ENCODE measurements at places on chromosomes 1 and 21. TPM values are rescaled to one million over a fixed set of nuclear protein-coding genes. Genes with fewer than 3 reads are reported as not detected.
A peak's percentile ranks its signal among the peaks of the same experiment; 100 is the strongest.

Gene LCE3D
- total RNA-seq = not detected

Gene ALG6
- 41.7 TPM for total RNA-seq

Gene TNFRSF14
- not detected for total RNA-seq

Gene ADAM30
- total RNA-seq = not detected

- no peak for DNase-seq
- no peaks in the 10 kb centered on the region for H3K27me3 ChIP-seq
- H3K4me3 ChIP-seq = no peak overlapping the region
- no peak overlapping the region for H3K27ac ChIP-seq
- H3K36me3 ChIP-seq = no peaks in the 10 kb centered on the region
Measured at GRCh38 chr1:4328402-4329071, 325.9 kb upstream of the AJAP1 start.

DNA sequence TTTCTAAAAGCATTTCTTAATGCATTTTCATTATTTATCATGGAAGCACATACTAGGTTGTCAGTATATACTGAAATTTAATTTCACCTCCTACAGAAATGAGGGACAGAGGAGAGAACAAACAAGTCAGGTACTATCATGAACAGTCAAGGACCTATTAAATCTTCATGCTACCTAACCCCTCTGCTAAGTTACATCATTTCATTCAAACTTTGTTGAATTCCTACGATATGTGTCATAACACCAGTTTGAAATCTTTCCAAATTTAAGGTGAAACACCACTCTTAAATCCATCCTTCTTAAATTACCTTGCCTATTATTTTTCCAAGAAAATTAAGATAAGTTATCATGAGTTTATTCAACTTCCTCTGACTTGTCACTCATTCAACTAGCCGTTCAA lies 78.9 kb downstream of the DENND1B start:
- no peaks in the 10 kb centered on the region for H3K36me3 ChIP-seq
- H3K27ac ChIP-seq = no peak overlapping the region
- H3K27me3 ChIP-seq = no peaks in the 10 kb centered on the region
- no peak for DNase-seq
- H3K4me3 ChIP-seq = no peak overlapping the region

GRCh38 chr1:157288006-157288405 lies 149.8 kb upstream of the ETV3 start:
- no peak for DNase-seq
- H3K36me3 ChIP-seq = no peaks in the 10 kb centered on the region
- H3K4me3 ChIP-seq = no peak overlapping the region
- no peaks in the 10 kb centered on the region for H3K27me3 ChIP-seq
- no peak overlapping the region for H3K27ac ChIP-seq
- no peaks in the 10 kb centered on the region for H3K4me1 ChIP-seq

GRCh38 chr1:152325111-152325510 lies at the start of gene FLG:
Gene FLG (minus strand): TSS chr1:152325239. CDS start chr1:152315456, 9,783 bp downstream.
- no peaks in the 10 kb centered on the region for H3K36me3 ChIP-seq
- no peaks in the 10 kb centered on the region for H3K4me1 ChIP-seq
- no peak within 1 kb of the TSS for H3K27ac ChIP-seq
- no peaks in the 10 kb centered on the region for H3K27me3 ChIP-seq
- no peak within 1 kb of the TSS for H3K4me3 ChIP-seq
- DNase-seq = no peak

GRCh38 chr1:156502894-156503697 lies 2.5 kb upstream of the MEF2D start:
- H3K4me1 ChIP-seq = peaks cover 25% of the 10 kb centered on the region
- no peak for DNase-seq
- no peaks in the 10 kb centered on the region for H3K27me3 ChIP-seq
- no peaks in the 10 kb centered on the region for H3K36me3 ChIP-seq
- no peak overlapping the region for H3K4me3 ChIP-seq

DNA sequence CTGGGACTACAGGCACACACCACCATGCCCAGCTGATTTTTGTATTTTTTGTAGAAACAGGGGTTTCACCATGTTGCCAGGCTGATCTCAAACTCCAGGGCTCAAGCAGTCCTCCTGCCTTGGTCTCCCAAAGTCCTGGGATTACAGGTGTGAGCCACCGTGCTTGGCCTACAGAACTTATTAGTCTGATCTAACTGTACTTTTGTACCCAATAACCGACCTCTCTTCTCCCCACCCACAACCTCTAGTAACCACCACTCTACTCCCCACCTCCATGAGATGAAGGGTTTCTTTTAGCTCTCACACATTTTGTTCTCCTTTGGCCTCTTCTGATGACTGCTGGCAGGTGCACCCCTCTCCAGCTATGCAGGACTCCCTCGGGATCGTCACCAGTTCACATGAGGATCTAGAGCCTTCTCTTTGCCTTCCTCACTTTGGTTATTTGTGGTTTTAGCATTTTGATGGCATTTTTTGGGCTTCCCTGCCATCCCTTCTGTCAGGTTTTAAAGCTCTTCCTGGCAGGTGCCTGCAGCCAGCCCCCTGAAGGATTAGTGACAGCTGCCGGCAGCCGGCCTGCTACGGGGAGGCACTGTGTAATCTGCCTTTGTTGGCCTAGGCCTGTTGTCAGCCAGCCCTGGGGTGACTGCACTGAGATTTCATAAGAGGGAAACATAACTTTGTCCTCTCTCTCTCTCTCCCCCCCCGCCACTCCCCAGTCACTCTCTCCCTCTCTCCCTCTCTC lies 99.8 kb upstream of the ATP1A1 start:
- peaks cover 19% of the 10 kb centered on the region for H3K4me1 ChIP-seq
- no peak overlapping the region for H3K27ac ChIP-seq
- H3K36me3 ChIP-seq = no peaks in the 10 kb centered on the region
- H3K4me3 ChIP-seq = no peak overlapping the region

DNA sequence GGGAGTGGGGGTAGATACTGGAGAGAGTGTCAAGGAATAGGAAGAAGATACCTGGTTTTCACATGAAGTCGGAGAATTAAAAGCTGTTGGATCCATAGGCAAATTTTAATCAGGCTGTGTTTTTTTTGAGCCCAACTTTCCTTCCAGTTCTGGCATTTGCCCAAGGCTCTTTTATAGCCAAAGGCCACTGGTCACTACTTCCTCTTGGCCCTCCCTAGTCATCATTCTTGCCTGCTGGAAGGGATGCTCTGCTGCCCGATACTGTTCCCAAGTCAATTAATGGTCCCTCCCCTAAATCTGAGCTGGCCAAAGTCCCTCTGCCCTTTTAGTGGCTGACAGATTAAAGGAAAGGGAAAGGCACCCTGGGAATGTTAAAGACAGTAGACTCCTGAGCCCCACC lies 102.8 kb upstream of the ZNF648 start:
- no peak overlapping the region for H3K27ac ChIP-seq
- H3K27me3 ChIP-seq = no peaks in the 10 kb centered on the region

Gene COL24A1
- not detected for total RNA-seq

DNA sequence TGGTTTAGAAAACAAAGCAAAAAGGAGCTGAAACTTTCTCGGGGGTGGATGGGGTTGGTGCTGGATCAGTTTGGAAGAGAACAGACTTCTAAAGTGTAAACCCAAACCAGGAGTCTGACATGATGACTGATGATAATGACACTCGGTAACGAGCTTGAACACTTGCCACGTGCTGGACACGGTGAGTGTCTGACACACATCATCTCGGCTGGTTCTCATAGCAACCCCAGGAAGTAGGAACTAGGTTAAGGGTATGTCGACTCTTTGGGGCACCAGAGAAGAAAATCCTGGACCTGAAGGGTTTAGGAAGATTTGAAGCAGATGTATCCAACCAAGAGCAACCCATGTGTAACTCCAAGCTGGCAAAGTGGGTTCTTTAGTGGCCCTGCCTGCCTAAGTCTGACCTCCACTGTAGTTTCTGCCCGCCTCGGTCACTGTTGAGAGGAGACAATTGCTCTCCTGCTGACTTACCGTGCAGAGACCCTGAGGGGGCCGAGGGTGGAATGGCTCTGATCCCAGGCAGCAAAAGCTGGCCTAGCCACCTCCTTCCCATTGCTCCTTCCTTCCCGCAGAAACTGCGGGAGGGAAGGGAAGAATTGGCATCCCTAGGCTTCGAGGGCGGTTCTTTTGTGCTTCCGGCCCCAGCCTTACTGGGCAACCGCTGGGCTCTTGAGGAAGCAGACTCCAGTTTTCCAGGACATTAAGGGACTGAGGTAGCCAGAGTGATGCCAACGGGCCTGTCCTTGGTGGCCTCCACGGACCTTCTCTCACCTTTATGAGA lies 156.0 kb downstream of the TOMM20 start:
- peaks cover 46% of the 10 kb centered on the region for H3K4me1 ChIP-seq
- no peak overlapping the region for H3K27ac ChIP-seq
- no peaks in the 10 kb centered on the region for H3K27me3 ChIP-seq
- no peaks in the 10 kb centered on the region for H3K36me3 ChIP-seq

GRCh38 chr1:204868340-204868700 lies 2.3 kb upstream of the NFASC start:
- no peaks in the 10 kb centered on the region for H3K27me3 ChIP-seq
- DNase-seq = no peak
- H3K4me3 ChIP-seq = no peak overlapping the region

GRCh38 chr1:18883636-18884418 lies 18.5 kb downstream of the ALDH4A1 start:
- no peak overlapping the region for H3K27ac ChIP-seq
- no peaks in the 10 kb centered on the region for H3K36me3 ChIP-seq
- no peak overlapping the region for H3K4me3 ChIP-seq
- H3K4me1 ChIP-seq = peaks cover 3% of the 10 kb centered on the region
- DNase-seq = peak; percentile 83

DNA sequence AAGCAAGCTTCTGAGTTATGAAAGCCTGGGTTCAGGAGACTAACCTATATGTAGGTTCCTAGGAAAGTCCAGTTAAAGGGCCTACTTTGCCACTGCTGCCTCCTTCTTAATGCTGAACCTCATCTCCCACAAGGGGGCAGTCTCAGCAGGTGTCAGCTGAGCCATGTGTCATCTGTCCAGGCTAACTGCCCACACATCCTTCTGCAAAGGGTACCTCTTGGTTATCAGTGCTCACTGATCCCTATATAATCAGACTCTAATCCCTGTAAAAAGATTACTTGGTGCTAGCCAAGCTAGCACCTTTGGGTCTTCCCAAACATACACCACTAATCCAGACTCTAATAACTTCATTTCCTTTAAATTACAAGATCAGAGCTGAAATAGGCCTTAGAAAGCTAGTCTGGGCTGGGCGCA lies 9.0 kb downstream of the PRDX1 start:
- no peaks in the 10 kb centered on the region for H3K27me3 ChIP-seq
- peak; percentile 84 for DNase-seq
- H3K4me1 ChIP-seq = no peaks in the 10 kb centered on the region
- H3K27ac ChIP-seq = no peak overlapping the region
- no peak overlapping the region for H3K4me3 ChIP-seq

GRCh38 chr1:225668222-225668621 lies 15.3 kb upstream of the ENAH start:
- DNase-seq = no peak
- no peaks in the 10 kb centered on the region for H3K36me3 ChIP-seq
- no peak overlapping the region for H3K4me3 ChIP-seq
- no peaks in the 10 kb centered on the region for H3K27me3 ChIP-seq
- no peaks in the 10 kb centered on the region for H3K4me1 ChIP-seq

Gene TEKT2
- total RNA-seq = 2.7 TPM

DNA sequence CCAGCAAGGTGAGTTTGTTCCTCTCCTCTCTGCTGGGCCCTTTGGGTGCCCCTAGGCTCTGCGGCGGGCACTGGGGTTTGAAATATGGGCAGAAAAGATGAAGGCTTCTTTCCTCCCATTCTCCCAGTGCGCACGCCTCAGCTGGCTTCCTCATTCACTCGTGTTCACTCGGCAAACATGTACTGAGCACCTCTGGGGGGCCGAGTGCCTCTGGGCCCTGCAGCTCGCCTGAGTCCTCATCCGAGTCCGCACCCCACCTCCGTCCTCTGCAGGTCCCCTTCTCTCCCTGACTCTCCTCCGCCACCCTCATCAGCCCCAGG lies 98.5 kb upstream of the RUNX3 start:
- no peak for DNase-seq
- H3K4me3 ChIP-seq = no peak overlapping the region
- H3K4me1 ChIP-seq = peaks cover 6% of the 10 kb centered on the region
- no peaks in the 10 kb centered on the region for H3K36me3 ChIP-seq
- H3K27me3 ChIP-seq = no peaks in the 10 kb centered on the region

Gene RIMKLA
- 5.4 TPM for total RNA-seq

Gene PAPPA2
- 0.17 TPM for total RNA-seq

GRCh38 chr1:93000751-93001175 lies 39.5 kb upstream of the DIPK1A start:
- H3K36me3 ChIP-seq = no peaks in the 10 kb centered on the region
- H3K27ac ChIP-seq = no peak overlapping the region
- peak; percentile 26 for DNase-seq

Gene PLD5
- 1.8 TPM for total RNA-seq

DNA sequence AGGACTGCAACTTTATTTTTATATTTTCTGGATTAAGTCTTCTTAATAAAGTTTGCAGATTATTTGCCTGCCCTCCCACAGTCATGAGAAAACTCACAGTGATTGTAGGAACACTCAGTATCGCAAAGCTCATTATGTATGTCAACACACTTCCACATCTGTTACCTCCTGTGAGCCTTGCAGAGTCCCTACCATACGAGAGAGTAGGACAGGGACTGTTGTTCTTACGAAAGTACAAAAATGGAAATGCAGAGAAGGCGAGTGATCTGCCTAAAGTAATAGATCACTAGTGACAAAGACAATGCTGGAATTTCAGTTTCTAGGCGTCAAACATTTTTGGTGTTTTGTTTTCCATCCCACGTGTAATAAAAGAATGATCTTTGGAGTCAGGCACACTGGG lies 131.7 kb downstream of the SYT2 start:
- H3K27ac ChIP-seq = peak overlapping the region; percentile 23
- H3K36me3 ChIP-seq = no peaks in the 10 kb centered on the region
- peaks cover 47% of the 10 kb centered on the region for H3K4me1 ChIP-seq
- H3K27me3 ChIP-seq = no peaks in the 10 kb centered on the region

GRCh38 chr1:19330449-19331135 lies 18.5 kb downstream of the SLC66A1 start:
- H3K27ac ChIP-seq = no peak overlapping the region
- no peaks in the 10 kb centered on the region for H3K27me3 ChIP-seq
- DNase-seq = no peak
- no peaks in the 10 kb centered on the region for H3K36me3 ChIP-seq
- H3K4me3 ChIP-seq = no peak overlapping the region
- no peaks in the 10 kb centered on the region for H3K4me1 ChIP-seq

Gene DPT
- not detected for total RNA-seq

Gene TNNI3K
- total RNA-seq = 1.9 TPM

DNA sequence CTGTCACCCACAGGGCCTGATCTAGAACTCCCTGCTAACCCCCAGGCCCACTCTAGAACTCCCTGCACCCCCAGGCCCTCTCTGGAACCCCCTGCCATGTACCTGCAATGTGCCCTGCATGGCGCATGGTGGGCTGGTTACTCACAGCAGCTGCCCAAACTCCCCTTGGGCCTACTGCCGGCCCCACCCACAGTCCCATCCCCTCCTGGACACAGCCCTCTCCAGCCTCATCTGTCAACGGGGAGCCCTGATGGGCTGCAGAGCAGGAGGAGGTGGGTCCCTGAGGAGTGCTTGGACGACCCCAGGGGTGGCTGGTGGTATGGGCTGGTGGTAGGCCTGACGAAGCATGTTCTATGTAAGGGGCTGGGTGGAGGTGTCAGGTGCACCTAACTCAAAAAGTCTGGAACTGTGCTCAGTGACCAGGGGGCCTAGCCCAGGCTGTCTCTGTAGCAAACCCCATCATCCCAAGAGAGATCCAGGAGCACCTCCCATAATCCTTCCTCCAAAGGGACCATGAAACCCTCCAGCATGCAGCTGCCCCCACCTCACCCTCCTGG lies 19.0 kb upstream of the PRSS38 start:
- no peak overlapping the region for H3K27ac ChIP-seq
- DNase-seq = no peak
- no peak overlapping the region for H3K4me3 ChIP-seq
- H3K4me1 ChIP-seq = peaks cover 18% of the 10 kb centered on the region
- H3K27me3 ChIP-seq = no peaks in the 10 kb centered on the region

Gene GBP5
- total RNA-seq = not detected

Gene C1orf116
- 0.04 TPM for total RNA-seq
